ENCODE measurements at places on chromosomes 16 and 17.

- DNase-seq = no peak
Measured at GRCh38 chr17:27762527-27763305, 37.6 kb downstream of the NOS2 start.

DNA sequence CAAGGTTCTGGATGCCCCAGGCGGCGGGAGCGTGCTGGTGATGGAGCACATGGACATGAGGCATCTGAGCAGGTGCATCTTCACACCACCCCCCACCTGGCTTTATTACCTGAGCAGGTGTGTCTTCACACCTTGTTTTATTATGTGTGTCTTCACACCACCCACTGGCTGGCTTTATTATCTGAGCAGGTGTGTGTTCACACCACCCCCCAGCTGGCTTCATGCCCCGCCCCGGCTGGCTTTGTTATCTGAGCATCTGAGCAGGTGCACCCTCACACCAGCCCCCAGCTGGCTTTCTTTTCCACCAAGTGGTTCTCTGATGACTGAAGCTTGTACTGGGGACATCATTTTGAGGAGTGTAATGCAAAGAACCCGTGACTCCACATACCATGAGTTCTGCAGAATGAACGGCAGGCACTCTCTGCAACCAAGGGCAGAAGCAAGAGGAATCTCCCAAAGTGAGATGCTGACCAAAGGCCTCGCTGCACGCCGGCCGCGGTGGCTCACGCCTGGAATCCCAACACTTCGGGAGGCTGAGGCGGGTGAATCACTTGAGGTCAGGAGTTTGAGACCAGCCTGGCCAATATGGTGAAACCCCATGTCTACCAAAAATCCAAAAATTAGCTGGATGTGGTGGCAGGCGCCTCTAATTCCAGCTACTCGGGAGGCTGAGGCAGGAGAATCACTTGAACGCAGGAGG, 2.6 kb downstream of the FN3KRP start:
- DNase-seq = no peak

DNA sequence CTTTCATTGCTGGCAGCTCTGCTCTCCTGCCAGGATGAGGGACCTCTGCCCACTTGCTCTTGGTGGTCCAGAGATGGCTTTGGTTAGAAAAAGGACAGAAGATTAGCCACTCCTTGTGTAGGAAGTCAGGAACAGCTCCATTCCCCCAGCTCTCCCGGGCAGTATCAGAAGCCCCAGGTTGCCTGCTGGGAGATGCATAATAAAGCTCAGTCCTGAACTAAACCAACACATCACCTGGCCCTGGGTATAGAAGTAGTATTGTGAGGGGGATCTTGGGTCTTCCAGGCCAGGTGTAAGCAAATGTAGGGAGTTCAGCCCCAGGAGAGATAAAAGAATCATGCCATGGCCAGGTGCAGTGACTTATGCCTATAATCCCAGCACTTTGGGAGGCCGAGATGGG, 52.4 kb downstream of the NEUROD2 start:
- no peak for DNase-seq

DNA sequence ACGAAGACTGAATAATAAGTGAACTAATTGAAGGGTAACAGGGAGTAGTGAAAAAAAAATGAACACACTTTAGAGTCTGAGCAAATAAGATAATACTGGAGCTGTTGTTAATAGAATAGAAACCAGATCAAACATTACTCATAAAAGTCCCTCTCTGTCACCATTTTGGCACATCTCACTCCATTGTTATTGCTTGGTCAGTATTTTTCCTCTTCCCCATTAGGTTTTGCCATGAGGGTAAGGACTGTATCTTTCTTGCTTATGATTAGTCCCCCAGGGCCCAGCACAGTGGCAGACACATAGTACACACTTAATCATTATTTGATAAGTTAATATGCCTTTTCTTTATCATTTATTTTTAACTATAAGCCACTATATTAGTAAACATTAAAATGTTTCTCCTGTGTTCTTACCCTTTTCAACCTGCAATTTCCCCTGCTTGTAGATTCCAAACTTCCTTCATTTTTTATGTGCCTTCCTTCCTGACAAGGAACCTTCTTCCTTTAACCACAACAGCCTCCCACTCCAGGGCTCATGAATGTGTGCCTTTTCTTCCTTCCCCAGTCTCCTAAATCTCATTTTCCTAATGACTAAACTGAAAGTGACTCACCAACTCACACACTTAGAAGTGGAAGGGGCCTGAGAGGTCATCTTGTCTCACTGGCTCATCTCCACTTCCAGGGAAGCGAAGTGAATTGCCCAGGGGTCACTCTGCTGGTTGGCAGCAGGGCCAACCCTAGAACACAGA, 88.2 kb upstream of the HAS3 start:
- no peak for DNase-seq

- DNase-seq = no peak
Measured at GRCh38 chr16:9957433-9957832, 224.8 kb downstream of the GRIN2A start.

DNA sequence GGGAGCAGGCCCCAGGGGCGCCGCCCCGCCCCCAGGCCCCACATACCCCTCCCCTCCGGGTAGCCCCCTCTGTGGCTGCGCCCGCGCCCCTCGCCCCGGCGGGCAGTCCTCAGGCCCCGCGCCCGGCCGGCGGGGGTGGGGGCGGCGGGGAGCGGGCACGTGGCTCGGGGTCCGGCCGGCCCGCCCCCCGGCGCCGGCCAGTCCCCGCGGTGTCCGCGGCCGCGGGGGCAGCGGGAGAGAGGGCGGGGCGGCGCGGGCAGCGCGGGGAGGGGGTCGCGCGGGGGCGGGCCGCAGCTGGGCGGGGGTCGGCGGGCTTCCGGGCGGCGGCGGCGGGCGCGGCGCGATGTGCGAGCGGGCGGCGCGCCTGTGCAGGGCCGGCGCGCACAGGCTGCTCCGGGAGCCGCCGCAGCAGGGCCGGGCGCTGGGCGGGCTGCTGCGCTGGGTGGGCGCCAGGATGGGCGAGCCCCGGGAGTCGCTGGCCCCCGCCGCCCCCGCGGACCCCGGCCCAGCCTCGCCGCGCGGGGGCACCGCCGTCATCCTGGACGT, 335 bp downstream of the NECAB2 start:
- DNase-seq = no peak

DNA sequence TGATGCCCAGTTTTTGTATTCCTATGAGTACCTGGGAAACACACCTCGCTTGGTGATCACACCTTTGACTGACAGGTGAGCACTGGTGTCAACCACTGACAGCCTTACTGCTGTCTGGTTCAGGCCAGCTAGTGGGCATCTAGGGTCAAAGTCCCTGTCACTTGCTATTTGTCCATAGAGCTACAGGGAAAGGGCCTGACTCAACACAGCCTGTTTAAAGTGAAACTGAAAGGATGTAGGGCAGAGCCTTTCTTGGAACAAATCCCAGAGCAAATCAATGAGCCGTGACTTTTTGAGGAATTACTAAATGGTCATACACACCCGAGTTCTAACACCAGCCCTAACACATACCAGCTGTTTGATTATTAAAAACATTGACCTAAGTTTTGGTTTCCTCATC, 106.8 kb downstream of the DNAH9 start:
- DNase-seq = no peak

DNA sequence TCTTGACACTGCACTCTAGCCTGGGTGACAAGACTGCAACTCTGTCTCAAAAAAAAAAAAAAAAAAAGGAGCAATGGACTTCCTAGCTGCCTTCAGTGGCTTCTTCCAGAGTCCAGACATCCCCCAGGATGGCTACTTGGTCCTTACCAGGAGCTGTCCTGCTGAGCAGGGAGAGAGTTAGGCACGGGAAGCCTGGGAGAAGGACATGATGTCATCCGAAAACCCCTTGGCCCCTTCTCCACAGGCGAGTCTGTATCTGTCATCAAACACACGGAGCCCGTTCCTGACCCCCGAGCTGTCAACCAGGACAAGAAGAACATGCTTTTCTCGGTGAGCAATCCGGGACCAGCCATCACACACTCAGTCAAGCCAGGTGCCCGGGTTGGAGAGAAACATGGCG, 8.7 kb downstream of the ATP2A1 start:
- DNase-seq = no peak
